ENCODE measurements at places on chromosomes 12 and 14.
A peak's percentile ranks its signal among the peaks of the same experiment; 100 is the strongest.

GRCh38 chr14:97713023-97713422 is 915.8 kb downstream of the VRK1 start:
- DNase-seq: no peak

- no peak for DNase-seq
Observed at GRCh38 chr12:47107446-47107845, 27.7 kb upstream of the AMIGO2 start.

GRCh38 chr14:23492618-23493272 is 23.2 kb downstream of the NGDN start:
- no peak for DNase-seq

- DNase-seq: no peak
Observed at GRCh38 chr12:98701166-98701565, 56.1 kb downstream of the APAF1 start.

DNA sequence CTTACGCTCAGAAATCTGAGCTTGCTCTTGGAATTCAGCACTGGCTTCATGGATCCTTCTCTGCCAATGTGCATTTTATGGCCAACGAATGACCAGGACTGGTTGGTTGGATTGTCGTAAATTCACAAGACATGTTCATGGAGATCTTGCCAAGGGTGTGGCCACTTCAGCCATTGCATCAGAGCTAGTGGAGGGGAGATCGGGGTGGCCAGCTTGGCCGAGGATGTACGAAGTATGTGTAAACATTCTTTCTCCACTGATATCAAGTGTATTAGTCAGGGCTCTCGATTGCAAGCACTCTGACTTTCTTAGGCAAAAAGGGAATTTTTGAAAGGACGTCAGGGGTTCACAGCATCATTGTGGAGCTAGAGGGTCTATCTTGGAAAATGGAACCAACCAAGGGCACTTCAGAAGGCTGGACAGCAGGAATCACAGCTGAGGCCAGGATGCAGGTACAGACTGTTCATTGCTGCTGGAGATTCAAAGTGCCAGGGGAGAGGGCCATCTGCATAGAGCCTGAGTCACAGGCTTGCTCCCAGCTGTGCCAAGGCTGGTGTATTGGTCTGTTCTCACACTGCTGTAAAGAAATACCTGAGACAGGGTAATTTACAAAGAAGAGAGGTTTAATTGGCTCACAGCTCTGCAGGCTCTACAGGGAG is 32.9 kb upstream of the ADGRD1 start:
- DNase-seq: no peak

- no peak for DNase-seq
Observed at GRCh38 chr12:80763874-80764273, 47.2 kb downstream of the MYF5 start.

- peak; percentile 94 for DNase-seq
Observed at GRCh38 chr12:2794736-2795289, at the start of gene FKBP4. TSS of gene FKBP4 (plus strand) at chr12:2794970. CDS start at chr12:2795140, 170 bp downstream.

GRCh38 chr14:53525608-53526007 is 372.5 kb upstream of the DDHD1 start:
- no peak for DNase-seq

DNA sequence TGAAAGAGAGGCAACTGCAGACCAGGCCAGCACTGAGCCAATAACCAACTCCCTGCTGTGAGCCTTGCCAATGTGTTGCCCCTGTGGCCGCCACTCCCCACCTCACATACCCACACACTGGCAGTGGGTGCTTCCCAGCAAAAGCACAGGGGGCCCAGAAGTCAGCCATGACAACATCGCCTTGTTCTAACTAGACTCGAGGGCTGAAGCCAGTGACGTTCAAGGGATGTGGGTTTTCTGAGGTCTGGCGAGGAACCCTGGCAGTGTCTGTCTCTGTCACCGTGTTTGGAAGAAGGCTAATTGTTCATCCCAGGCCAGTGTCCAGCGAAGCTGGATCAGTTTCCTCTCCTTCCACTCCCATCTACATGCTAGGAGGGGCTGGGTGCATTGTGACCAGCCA is 311.8 kb upstream of the AMIGO2 start:
- DNase-seq: no peak

- no peak for DNase-seq
Observed at GRCh38 chr14:73027546-73027945, 640 bp upstream of the ZFYVE1 start.

DNA sequence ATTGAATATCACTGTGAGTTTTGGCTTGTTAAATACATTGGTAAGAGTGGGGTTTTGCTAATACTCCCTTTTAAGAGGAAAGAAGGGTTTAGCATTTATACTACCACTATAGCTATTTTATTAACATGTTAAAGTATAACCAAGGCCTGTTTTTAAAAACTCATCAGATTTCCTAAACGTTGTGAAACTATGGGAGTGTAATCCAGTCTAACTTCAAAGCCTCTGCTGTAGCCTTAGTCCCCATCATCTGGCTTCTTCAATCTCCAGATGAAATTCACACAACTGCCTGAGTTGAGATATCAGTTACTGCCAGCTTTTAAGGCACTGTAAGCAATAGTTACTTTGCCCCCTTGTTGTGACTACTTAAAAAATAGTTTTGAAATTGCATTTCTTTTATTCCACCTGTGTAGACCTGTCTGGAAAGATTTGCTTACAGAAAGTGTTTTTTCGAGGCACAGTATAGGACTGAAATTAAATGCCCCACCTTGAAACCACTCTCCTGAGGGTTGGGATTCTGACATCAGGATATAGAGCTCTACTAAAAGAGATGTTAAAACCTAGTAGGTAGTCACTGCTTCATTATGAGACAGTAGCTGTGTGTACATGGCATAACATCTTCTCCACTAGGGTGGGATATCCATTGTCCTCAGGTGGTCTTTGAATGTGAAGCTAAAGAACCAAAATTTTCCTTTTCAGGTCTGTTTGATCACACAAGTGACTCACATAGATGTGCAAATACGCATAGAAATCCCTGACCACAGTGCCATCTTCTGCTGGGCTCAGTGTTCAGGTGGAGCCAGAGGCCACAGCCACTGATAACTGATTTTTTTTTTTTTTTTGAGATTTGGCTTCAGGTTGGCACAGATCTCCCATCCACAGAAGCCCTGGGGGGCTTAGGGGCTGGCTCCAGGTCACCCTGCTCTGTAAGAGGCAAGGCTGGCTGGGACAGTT is 125.5 kb downstream of the DAAM1 start:
- DNase-seq: no peak

GRCh38 chr12:25949343-25949742 is 9.1 kb upstream of the RASSF8 start:
- DNase-seq: no peak

DNA sequence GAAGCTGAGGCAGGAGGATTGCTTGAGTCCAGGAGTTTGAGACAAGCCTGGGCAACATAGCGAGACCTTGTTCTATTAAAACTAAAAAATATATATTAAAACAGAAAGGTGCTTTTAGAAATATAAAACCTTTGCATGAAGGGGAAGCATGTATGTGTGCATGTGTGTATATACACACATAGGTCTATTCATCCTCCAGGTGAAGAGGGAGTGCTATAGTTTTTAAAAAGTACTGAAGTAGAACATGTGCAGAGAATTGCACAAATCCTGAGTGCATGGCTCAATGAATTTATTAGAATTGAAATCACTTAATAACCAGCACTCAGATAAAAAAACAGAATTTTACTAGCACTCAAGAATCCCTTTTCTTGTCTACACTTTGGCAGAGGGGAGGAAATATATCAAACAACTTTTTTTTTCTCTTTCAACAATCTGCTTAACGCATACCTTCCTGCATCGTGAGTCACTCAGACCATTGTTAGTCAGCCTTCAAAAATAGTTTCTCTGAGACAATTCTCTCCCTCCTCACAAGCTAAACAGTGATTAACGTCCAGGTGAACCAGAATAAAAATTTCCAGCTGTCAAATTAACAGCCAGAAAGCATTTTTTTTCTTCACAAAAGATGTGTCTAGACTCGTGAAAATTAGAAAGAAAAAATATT is 17.7 kb upstream of the NEDD1 start:
- DNase-seq: no peak

DNA sequence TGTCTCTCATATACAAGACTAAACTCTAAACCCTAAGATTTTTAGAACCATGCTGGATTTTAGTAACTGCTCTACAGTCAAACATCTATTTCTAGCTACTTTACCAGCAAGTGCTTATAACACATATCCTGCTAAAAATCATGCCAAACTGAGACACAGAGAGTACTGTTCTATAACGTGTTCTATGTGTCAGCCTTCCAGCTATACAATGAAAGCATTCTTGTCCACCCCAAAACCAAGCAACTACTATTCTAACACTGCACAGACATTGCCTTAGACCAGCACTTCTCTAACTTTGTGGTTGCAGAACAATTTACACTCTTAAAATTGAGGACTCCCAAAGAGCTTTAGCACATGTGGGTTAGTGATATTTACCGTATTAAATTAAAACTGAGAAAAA is 85.7 kb downstream of the SPPL3 start:
- no peak for DNase-seq

GRCh38 chr14:101796479-101796878 is 35.0 kb downstream of the PPP2R5C start:
- DNase-seq: no peak

DNA sequence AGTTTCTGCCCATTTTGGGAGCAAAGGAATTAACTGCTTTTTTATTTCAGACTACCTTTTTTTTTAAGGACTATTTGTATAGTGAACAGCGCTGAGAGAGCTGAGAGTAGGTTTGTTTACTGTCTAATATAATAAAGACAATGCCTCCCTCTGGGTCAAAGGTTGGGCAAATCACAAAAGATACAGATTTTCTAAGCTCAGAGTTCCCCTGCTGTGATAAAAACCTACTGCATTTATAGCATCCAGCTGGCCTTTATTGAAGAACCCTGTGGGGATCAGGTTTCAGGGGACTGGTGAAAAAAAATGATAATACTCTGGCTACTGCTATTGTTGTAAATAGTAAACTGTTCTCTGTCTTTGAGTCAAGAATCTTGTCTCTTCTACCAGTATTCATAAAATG is 28.7 kb downstream of the CCDC59 start:
- DNase-seq: no peak

DNA sequence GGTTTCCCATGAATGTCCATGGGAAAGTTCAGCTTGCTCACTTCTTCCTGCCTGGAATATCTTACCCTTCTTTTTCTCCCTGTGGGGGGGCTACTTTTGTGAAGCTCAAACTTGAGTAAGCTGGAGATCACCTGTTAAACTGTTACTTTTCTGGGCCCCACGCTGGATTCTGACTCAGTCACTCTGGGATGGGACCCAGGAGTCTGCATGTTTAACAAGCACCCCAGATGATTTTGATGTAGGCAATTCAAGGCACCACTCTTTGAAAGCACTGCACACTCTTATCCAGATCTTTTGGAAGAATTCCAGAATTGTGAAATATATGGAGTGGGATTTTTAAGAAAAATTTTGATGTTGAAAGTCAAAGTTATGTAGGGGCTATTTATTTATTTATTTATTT is 46.3 kb upstream of the IGF1 start:
- DNase-seq: no peak

GRCh38 chr12:14654416-14654815 is 42.0 kb downstream of the GUCY2C start:
- no peak for DNase-seq

GRCh38 chr12:92123780-92124688 is 21.6 kb downstream of the BTG1 start:
- no peak for DNase-seq

DNA sequence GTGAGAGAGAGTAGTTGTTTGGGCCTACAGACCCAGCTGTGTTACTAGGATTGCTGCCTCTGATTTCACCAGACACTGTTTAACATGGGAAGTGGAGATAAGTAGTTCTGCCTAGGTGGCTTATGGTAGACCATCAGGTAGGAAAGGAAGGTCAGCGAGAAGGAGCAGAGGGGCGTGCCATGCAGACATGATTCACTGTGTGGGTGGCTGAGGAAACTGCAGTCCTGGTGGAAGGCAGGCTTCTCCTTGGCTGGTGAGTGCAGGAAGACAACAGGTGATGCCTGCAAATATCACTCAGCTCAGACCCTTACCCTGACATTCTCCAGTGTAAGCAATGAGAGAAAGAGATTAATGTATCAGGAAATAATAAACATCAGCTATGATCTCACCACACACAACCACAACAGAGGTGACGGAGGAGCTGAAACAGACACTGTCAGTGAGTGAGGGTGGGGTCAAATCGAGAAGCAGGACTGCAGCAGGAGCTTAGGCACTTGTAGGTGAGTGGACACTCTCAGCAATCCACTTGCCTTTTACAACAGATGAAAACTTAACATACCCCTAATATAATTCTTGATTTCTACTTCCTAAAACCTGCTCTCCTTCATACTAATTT is 2.1 kb upstream of the PRR4 start:
- DNase-seq: no peak

DNA sequence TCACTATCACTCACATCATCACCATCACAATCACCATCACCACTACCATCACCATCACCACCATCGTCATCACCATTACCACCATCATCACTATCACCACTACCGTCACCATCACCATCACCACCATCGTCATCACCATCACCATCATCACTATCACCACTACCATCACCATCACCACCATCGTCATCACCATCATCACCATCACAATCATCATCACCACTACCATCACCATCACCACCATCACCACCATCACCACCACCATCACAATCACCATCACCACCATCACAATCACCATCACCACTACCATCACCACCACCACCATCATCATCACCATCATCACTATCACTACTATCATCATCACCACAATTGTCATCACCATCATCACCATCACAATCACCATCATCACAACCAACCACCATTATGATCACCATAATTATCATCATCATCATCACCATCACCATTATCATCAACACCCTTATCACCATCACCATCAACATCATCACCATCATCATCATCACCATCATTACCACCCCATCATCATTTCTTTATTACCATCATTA is 90.8 kb downstream of the DICER1 start:
- DNase-seq: no peak

- no peak for DNase-seq
Observed at GRCh38 chr12:124461851-124462623, 105.4 kb downstream of the NCOR2 start.

DNA sequence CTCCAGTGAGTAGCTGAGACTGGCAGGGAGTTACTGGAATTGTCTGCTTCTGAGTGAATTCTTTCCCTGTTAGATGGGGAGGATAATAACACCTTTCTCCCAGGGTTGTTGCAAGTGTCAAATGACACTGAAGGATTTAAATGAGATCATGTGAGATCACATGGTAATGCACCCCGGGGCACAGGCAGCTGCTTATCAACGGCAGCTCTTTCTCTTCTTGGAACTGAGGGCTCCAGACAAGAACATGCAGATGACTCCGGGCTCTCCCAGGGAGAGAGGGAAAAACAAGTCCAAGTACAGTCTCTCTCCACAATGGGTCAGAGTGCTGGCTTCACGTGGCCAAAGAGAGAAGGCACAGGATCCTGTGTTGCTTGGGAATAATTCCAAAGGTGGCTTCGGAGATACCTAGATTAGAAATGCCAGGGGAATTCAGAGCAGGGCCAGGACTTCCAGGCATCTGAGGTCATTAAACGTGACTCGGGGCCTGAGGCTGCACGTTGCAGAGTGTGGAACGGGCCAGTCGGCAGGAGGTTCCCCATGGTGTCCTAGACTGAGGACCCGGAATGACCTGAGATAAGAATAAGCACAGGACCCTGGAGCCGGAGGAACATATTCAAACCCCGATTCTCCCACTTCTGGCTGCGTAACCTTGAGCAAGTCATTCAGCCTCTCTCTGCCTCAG is 109.2 kb downstream of the PRMT8 start:
- DNase-seq: no peak

- no peak for DNase-seq
Observed at GRCh38 chr12:62375603-62376002, 91.0 kb upstream of the MON2 start.

- no peak for DNase-seq
Observed at GRCh38 chr14:24456980-24457379, 14.4 kb upstream of the SDR39U1 start.

GRCh38 chr14:44316647-44317440 is 190.2 kb downstream of the FSCB start:
- no peak for DNase-seq
